ENCODE measurements at places on chromosomes 5 and 9.

DNA sequence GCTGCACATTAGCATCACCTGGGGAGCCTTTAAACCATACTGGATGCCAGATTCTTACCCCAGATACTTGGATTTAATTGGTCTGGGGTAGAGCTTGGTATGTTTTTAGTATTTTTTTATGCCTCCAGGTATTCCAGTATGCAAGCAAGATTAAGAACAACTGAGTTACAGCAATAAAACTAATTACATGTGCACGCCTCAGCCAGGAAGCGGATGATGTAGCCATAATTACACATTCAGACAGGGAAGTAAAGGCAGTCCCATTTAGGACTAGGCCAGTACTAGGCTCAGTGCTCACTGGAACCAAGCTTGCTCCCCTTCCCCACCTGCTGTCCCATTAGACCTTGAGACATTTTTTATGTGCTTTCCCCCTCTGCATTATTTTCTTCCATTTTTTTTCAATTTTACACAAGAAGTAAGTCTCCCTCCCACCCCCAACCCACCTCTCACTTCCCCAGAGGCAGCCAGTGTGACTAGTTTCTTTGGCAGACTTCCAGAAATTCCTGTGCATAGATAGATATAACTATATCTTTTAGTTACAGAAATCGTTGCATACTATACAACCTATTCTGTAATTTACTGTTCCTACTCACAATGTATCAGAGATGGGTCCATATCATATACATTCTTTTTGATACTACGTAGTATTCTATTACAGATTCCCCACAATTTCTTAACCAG is 7.1 kb upstream of the GNAQ start:
- no peak for DNase-seq

GRCh38 chr5:180790524-180790923 is 12.1 kb downstream of the MGAT1 start:
- DNase-seq: no peak

- DNase-seq: no peak
These were observed 170.0 kb downstream of the FGF18 start for GRCh38 chr5:171589461-171589860.

- DNase-seq: no peak
These were observed 116.0 kb upstream of the ADRA1B start for GRCh38 chr5:159800131-159800840.

DNA sequence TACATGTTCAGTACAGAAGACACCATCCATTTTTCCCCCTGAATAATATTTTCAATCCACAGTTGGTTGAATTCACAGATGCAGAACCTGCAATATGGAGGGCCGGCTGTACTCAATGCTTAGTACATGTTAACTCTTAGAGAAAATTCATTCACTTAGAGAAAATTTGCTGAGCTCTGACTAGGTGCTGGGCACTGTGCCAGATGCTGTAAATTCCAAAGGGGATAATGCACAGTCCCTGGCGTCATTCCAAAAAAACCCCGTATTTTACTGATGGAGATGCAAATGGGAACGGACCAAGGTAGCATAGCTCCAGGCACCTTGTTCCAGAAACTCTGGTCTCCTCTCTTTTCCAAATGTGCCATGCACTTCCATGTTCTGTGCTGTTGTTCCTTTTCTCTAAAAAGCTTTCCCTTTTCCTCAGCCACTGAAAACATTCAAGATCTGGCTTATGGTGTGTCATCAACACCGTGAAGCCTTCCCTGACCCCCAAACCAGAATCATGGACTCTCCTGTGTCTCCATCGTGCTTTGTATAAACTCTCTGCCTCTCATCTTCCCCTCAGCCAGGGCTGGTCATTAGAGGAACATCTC is 55.7 kb upstream of the COL15A1 start:
- DNase-seq: peak; percentile 81

GRCh38 chr9:120877276-120878034 is 467 bp upstream of the PHF19 start:
- peak; percentile 80 for DNase-seq

GRCh38 chr5:28499766-28500290 is 1461.4 kb upstream of the CDH9 start:
- DNase-seq: no peak

GRCh38 chr5:54795284-54795683 is 190.1 kb downstream of the ESM1 start:
- no peak for DNase-seq

DNA sequence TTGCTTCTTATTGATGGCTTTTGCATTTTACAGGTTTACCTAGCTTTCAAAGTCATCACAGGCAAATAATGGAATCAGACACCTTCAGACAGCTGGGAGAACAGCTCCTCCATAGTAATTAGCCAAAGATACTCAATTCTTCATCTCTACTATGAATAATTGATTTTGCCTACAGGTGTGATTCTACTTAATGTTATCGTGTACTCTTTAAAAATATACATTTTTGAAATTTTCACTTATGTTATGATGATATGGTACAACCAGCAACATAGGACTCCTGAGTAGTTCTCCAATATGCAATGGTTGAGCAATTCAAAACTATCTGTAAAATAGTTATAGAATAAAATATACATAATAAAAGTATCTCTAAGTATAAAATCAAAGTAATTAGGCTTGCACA is at the start of gene TAS2R1:
Gene TAS2R1 (minus strand): TSS at position 101 of the 400 bp plus-strand sequence. CDS start 319 bp downstream, outside the sequence.
- DNase-seq: no peak

- DNase-seq: no peak
These were observed 31.3 kb downstream of the RAI14 start for GRCh38 chr5:34687269-34688011.

All from NCI-H1105 (cell line).